Activated naive CD8-positive, alpha-beta T cell treated with anti-CD3 and anti-CD28 coated beads for 36 hours (primary cell): ENCODE measurements at places on chromosomes 12 and 14.

DNA sequence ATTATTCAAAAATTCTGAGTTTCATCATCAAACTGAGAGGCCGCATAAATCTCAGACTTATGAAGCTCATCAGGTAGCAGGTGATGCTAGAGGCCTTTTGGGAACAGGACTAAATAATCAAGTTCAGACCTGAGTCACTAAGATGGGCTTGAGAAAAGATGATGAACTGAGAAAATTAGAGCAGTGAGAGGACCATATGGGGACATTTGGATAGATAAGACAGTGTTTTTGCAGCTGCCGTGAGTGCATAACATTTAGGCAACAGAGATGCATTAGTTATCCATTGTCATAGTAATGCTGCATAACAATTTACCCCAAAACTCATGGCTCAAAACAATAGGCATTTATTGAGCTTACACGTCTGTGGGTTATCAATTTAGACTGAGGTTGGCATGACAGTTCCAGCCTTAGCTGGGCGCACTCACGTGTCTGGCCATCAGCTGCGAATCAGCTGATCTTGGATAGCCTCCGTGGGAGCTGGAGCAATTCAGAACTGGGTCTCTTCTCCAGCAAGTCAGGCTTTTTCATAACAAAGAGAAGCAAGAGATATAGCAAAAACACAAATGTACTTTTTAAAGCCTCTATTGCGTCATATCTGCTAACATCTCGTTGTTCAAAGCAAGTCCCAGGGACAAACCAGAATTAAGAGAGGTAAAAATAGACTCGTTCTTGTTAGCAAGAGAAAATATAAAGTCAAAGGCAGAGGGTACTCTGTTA, 72.8 kb downstream of the CAPZA3 start:
- no peak for DNase-seq

GRCh38 chr12:110932046-110932445, 11.7 kb upstream of the MYL2 start:
- no peak for DNase-seq

- no peak for DNase-seq
Observed at GRCh38 chr14:23358042-23358441, 5.4 kb upstream of the SLC22A17 start.

DNA sequence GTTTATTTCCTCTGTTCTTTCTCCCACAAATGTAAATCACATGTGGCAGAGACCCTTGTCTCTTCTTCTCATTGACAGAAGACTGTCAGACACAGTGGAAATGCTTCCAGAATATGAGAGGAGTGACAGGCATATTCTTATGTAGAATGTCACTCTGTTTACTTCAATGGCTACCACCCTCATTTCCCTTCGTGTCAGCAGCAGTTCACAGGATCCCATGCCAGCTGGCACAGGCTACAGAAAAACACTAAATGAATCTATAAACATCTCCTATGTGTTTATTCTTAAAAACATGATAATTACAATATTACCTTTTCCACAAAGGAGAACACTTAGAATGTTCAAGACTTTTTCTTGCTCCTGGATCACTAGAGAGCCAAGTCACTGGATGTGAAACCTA, 183.8 kb upstream of the CNTN1 start:
- no peak for DNase-seq

DNA sequence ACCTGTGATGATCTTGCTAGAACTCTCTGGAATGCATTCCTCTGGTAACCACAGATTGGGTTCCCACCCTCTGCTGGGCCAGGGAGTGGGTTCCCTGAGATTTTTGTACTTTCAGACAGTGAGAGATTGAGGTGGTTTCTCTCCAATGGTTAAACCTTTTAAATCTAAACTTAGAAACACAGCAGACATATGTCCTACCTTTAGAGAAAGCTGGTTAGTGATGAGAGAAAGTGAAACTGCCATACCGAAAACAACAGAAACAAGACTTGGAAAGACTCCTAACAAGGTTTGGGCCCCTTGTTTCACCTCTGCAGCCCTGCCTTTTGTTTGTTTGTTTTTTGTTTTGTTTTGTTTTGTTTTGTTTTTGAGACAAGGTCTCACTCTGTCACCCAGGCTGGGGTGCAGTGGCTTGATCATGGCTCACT, 9.7 kb upstream of the SGPP1 start:
- DNase-seq: no peak

DNA sequence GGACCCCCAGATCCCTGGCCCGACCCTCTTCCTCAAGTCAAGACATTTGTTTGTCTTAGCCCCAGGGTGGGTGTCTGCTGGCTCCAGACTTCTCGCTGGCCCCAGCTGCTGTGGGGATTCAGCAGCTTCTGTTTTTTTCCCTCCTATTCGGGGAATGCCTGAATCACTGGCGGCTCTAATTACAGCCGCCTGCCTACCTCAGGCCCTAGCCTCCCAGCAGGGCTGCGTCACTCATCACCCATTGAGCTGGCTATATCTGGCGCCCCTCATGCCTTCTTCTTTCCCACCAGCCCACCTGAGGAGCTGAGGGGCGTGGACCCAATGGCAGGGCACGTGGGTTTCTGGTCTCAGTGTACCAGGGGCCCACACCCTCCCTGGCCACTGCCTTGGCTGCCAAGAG, 10.1 kb downstream of the KRT80 start:
- DNase-seq: no peak

DNA sequence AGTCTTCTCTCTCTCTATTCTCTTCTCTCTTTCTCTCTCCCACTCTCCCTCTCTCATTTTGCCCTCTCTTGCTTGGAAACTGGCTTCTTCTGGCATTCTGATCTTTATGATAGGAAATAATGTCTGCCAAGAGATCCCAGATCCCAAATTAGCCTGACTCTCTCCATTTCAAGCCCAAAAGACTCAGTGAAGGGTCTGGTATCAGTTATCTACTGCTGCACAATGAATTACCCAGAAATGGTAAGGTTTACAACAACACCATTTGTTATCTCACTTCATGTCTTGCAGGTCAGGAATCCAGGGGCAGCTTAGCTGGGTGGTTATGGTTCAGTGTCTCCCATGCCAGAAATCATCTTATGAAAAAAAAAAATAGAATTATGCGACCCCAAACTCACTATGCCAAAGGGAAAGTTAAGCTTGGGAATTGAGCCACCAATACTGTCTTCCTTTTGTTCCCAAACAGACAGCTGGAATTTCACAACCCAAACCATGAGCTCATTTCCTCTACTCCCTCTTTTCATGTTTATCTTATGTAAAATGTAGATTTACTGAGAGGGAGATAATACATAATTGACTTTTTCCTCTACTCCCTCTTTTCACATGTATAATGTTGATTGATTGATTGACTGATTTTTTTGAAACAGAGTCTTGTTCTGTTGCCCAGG, 67.8 kb upstream of the FICD start:
- DNase-seq: no peak

- DNase-seq: no peak
Observed at GRCh38 chr12:113241191-113242025, 20.1 kb downstream of the TPCN1 start.

DNA sequence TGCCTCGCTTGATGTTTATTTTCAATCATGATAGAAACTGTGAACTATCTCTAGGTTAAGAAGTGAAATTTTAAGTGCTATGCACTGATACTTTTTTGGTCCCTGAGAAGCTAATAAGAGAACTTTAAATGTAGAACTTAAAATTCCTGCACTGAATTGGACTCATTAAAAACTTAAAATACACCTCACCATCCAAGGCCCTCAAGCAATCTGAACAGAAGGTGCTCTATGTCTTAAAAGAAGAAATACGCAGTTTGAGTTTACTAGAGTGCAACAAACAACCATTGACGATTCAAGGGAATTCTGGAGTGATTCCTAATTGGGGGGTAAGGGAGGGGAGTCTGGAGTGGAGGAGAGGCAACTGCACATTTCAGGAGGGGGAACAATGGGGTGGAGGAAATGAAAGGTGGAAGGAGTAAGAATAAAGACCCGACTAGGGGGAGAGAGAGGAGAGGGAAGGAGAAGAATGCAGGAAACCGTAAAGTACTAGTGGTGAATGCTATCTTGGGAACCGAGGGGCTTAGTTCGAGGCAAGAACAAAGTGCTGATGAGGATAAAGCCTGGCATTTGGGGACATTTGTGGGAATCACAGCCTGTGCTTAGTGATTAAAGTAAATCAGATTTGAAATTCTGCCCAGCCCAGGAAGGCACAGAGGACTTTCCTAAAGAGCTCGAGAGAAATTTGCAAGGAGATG, 389.7 kb downstream of the AACS start:
- no peak for DNase-seq

GRCh38 chr14:44662250-44662891, 155.3 kb upstream of the FSCB start:
- DNase-seq: no peak

- DNase-seq: no peak
Observed at GRCh38 chr12:15701631-15702156, 87.5 kb downstream of the EPS8 start.

DNA sequence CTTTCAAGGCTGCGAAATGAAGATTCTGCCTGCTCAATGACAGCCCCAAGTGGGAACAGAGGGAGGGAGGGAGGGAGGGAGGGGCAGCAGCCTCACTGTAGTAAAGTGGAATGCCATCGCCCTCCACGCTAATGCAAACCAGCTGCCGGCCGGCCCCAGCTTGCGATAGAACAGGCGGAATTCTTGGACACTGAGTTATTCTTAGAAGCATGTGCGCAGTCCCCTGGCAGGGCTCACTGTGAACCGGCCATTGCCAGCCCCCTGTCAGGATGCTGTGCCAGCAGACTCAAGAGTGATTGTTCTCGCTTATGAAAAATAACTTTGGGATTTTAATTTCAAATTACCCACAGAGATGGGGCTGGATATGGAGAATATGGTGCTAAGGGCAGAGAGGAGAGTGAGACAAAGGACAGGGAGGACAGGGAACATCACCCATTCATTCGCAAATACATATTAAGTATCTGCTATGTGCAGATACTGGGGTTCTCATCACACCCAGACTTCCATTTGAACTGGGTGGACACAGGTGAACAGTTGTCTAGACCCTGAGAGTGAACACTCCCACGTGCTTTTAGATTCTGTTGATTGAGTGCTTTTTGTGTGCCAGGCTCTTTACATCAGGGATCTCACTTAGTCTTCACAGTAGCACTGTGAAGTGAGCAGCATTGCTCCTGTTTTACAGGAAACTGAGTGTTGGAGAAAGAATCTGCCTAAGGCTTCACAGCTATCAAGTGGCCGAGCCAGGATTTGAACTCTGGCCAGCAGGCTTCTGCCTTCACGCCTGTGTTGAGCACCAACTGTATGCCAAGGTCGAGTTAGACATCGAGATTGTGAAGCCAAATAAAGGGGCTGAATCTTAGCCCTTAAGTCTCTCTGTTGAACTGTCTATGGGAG, 192.9 kb downstream of the C12orf75 start:
- DNase-seq: no peak

- DNase-seq: peak; percentile 83
Observed at GRCh38 chr12:42325653-42326474, at the start of the genes PPHLN1 and ZCRB1. PPHLN1 (plus strand) TSS chr12:42326167; CDS start chr12:42335903, 9,736 bp downstream. ZCRB1 (minus strand) TSS chr12:42326094; CDS start chr12:42324102, 1,992 bp downstream.

- DNase-seq: no peak
Observed at GRCh38 chr12:125331342-125332052, 266.3 kb downstream of the AACS start.

DNA sequence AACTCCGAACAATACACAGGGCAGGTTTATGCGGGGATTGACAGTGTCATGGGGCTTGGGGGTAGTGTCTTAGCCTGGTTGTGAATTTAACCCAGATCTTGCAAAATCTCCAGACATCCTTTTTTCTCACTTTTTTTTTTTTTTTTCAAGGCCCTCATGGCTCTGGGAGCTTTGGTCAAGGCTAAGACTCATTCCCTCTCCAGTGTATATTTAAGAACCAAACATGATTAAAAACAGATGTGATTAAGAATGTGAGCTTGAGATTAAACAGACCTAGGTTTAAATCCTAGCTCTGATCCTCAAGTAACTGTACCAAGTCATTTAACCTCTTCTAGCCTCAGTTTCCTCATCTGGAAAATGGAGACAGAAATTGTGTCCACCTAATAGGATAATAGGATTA, 151.7 kb upstream of the FUT8 start:
- no peak for DNase-seq

DNA sequence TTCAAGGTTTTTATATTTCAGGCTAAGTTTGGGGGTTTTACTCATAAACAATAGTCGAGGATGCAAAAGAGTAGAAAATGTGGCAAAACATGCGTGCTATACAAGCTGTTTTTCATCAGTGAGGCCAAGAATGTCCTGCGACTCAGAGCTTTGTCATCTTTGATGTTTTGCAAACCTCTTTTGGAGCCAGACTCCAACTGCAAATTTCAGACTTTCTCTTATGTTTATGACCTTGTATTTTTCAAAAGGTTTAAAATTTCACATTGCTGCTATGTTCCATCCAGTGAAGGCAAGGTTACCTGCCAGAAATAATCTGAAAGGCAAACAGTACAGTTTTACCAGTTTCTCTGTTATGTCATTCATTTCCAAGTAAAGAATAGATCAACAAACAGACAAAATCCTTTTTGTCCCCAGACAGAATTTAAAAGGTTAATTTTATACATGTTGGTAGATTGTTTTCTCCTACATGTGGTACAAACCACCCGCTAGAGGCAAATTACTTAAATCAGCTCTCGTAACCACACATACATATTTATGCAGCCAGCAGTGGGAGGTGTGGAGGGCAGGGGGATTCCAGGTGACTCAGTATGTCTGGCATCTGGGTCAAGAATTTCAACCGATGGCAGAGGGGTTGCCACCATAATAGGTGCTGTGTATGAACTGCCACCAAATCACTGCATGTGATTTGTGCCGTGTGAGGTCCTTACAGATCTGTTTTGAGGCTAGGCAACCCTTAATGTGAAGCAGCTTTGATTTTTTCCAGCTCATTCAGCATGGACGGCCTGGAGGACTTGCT, 119.8 kb upstream of the CPM start:
- DNase-seq: peak; percentile 57

DNA sequence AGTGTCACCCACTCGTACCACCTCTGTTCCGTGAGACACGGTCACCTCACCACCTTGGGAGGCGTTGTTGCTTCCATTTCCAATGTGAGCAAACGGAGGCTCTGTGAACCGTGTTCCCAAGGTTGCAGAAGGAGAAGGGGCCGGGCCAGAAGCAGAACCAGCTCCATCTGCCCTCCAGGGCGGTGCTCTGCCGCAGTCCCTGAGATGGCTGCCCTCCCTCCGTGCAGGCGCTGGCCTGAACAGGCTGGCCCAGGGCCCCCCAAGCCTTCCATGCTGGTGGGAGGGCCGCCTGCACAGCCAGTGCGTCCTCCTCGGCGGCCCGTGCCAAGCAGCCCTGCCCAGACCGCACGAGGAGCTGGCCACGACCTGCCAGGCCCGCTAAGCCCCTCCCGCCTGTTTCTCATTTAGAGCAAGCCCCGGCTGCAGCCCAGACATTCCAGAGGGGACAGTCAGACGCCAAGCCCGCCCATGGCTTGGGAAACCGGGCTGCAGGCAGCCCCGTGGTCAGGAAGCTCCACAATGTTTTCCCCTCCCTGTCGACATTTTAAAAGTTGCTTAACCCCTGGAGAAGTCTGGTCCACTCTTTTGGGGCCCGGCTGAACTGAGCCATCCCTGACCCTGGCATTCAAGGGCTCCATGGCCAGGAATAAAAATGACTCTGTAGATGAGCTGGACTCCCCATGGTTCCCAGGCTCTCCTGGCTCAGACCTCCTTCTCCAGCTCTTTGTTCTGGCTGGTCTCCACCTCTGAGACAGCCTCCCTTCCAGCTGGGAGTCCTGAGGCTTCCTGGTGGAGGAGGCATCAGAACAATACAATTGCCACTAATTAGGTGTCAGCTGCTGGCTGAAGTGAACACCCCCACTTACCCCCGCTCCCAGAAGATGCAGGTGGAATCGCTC, 236.0 kb downstream of the BCL11B start:
- no peak for DNase-seq
